ENCODE measurements at places on chromosomes 7 and 10. TPM values are rescaled to one million over a fixed set of nuclear protein-coding genes. Genes with fewer than 3 reads are reported as not detected.

- peak; percentile 74 for DNase-seq
These were observed 2.1 kb upstream of the XRCC2 start for GRCh38 chr7:152677808-152678670.

- no peak for DNase-seq
These were observed 13.1 kb downstream of the LHFPL3 start for GRCh38 chr7:104341546-104341945.

GRCh38 chr7:39085590-39086049, 107.9 kb downstream of the POU6F2 start:
- peak; percentile 15 for DNase-seq

DNA sequence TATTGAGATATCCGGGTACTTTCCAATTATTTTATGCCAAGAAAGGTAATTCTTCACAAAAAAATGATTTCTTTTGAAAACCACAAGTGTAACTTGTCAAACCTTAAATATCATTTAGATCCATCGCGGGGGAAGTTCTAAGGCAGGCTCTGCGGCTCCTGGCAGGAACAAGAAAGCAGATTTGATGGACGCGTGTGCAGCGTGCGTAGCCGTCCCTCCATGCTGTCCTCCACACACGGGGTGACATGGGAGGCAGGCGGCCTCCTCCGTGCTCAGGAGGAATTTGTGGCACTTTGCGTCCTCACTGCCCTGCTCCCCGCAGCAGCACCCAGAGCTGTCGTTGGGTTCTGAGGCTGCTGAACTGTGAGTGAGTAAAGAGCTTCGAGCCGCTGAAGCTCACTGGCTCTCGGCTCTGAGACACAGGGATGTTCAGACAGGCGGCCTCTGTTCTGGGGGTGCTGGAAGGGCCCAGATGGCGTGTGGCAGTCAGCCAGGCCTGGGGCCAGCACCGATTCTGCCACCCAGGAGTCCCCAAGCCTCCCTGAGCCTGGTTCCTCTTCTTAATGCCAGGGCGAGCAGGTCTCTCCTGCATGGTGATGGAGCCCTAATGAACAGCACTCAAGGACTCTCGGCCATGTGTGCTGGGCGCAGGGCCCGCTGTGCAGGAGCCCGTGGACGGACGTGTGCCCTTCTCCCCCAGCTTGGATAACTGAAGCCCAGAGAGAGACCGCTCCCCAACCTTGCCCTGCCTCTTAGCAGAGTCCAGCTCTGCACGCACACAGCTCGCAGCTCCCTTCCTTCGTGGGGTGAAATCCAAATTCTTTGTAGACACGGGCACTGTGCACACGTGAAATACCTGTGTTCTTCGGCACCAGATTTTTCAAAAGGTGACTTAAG, 185.4 kb upstream of the SHH start:
- peak; percentile 8 for DNase-seq

GRCh38 chr7:111108000-111108399, 17.1 kb downstream of the LRRN3 start:
- DNase-seq: peak; percentile 42

- no peak for DNase-seq
These were observed 82.2 kb downstream of the TSPAN12 start for GRCh38 chr7:120775755-120776154.

DNA sequence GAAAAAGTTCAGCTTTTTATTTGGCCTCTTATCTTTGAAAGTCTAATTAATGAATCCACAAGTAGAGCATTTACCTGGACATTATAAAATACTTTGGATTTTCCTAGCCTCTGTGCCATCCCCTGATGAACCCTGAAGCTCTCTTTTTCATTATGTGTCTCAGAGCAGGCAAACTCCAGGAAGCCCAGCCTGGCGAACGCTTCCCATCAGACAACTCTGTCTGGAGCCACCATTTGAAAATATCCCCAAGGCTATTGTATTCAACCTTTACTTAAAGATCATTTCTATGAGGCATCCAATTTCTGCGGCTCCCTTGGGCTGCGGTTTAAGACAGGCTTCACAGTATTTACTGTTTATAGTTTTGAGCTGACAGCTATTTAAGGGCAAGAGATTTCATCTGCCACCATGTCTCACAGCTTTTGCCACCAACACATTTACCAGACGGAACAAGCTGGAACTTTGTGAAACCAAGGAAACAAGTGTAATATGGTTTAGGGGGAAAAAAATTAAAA, 257.2 kb upstream of the GLI3 start:
- no peak for DNase-seq

GRCh38 chr7:125651823-125652528, 722.4 kb upstream of the POT1 start:
- DNase-seq: no peak

- DNase-seq: no peak
These were observed 96.0 kb upstream of the GATA3 start for GRCh38 chr10:7958442-7958841.

GRCh38 chr7:7793921-7794320, 75.5 kb upstream of the RPA3 start:
- no peak for DNase-seq

DNA sequence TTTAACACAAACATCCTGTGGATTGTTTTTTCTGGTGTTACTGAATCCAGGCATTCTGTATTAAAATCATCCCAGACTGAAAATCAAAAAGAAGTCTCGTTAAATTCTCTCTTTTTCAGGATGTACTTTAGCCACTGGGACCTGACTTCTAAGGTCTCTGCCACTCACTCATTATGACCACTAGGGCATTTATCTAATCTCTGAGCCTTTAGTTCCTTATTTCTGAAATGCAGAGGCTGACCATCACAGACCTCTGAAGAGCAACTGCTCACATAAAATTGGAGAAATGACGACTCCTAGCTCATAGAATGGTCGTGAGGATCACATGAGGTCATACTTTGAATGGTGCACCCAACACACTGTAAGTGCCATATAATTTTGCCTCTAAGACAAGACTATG, 63.2 kb downstream of the KCNMA1 start:
- no peak for DNase-seq

GRCh38 chr10:109974504-109975191, 33.1 kb upstream of the ADD3 start:
- no peak for DNase-seq

The CPEB3 gene
- 5.1 TPM for total RNA-seq

The ITGB8 gene
- 27.2 TPM for total RNA-seq

The FIGNL1 gene
- total RNA-seq: 17.0 TPM

The GIMAP1 gene
- 9.5 TPM for total RNA-seq
